ENCODE measurements at places on chromosomes 12 and 14. TPM values are rescaled to one million over a fixed set of nuclear protein-coding genes. Genes with fewer than 3 reads are reported as not detected.

Gene KLRG1
- total RNA-seq = 6.9 TPM

Gene AMDHD1
- 0.74 TPM for total RNA-seq

Gene NRDE2
- 33.0 TPM for total RNA-seq

Gene SNW1
- total RNA-seq = 62.7 TPM

Gene KCNK13
- total RNA-seq = 1.7 TPM

Gene SERPINA12
- not detected for total RNA-seq

Gene TSHR
- total RNA-seq = 0.32 TPM

Gene FAM222A
- 10.7 TPM for total RNA-seq

Gene SMCO2
- total RNA-seq = 1.1 TPM

Gene LRCOL1
- total RNA-seq = not detected

Gene ACRBP
- total RNA-seq = 1.6 TPM

Gene SYNDIG1L
- 2.9 TPM for total RNA-seq

Gene ADAMTS20
- 0.19 TPM for total RNA-seq

Gene CD4
- total RNA-seq = 8.6 TPM

Gene AKAP3
- 2.5 TPM for total RNA-seq

Gene PXN
- total RNA-seq = 28.1 TPM

Gene OR6C2
- total RNA-seq = not detected

Gene LAG3
- 0.48 TPM for total RNA-seq

Gene RNASE3
- total RNA-seq = 1.2 TPM

Gene PLA2G1B
- total RNA-seq = not detected

Gene WDR20
- 41.5 TPM for total RNA-seq

Gene FGF23
- total RNA-seq = not detected

Gene POTEM
- total RNA-seq = not detected

Gene NRIP2
- total RNA-seq = 7.9 TPM

Gene WNT1
- not detected for total RNA-seq

Gene SLC35F4
- 0.33 TPM for total RNA-seq

Gene EXOC3L4
- total RNA-seq = not detected

Gene KRT78
- total RNA-seq = 1.7 TPM

Gene TC2N
- total RNA-seq = 7.8 TPM

Gene C1S
- total RNA-seq = 86.8 TPM

Gene SPX
- 20.7 TPM for total RNA-seq

Gene NINJ2
- total RNA-seq = 27.0 TPM

Gene SLC5A8
- 0.79 TPM for total RNA-seq

Gene IFI27
- total RNA-seq = 53.6 TPM

Gene LRTM2
- total RNA-seq = 22.7 TPM

Gene ACOT6
- not detected for total RNA-seq

Gene TMEM253
- not detected for total RNA-seq

Gene SOX5
- total RNA-seq = 53.6 TPM

Gene SERPINA1
- 31.7 TPM for total RNA-seq

Gene COL2A1
- total RNA-seq = not detected

Gene NEMP1
- total RNA-seq = 9.2 TPM

Gene TEDC1
- total RNA-seq = 18.6 TPM

Gene ASB2
- total RNA-seq = 6.3 TPM

Gene GLT8D2
- total RNA-seq = 7.4 TPM

Gene PTCSC3
- not detected for total RNA-seq

Gene STON2
- 71.3 TPM for total RNA-seq

Gene KRT75
- not detected for total RNA-seq

Gene ASCL1
- total RNA-seq = 12.1 TPM

Gene CAPZA3
- total RNA-seq = not detected

Gene SELPLG
- total RNA-seq = 5.2 TPM

Gene NUP37
- 8.3 TPM for total RNA-seq

Gene DPPA3
- not detected for total RNA-seq

Gene VCPKMT
- total RNA-seq = 13.5 TPM

Gene CLEC4C
- not detected for total RNA-seq

Gene KLHL33
- total RNA-seq = 0.57 TPM

Gene CHMP4A
- total RNA-seq = 48.5 TPM

All from dorsolateral prefrontal cortex (tissue), 122 donors.